Non-pigmented ciliary epithelial cell (primary cell): ENCODE measurements at places on chromosomes 7 and 10.

- DNase-seq, result no peak
Measured at GRCh38 chr7:74584160-74584954, 73.2 kb upstream of the GTF2I start.

DNA sequence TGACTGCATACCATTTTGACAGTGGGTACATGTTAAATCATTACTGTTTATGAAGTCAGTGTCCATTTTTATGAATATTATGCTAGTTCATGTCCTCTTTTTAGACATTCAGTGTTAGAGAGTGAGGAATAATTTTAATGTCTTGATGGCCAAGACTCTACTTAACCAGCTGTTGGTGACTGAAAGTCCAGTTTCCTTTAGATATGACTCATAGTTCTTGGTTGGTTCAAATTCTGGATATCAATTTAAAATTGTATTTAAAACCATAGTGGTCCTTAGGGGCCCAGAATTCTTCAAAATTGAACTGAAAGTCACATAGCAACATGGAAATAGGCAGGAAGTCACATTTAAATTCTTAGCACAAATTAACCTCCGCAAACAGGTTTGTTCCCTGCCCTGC is 196.5 kb upstream of the PRPS1L1 start:
- DNase-seq, result no peak

- DNase-seq, result no peak
Measured at GRCh38 chr10:3825862-3826351, 40.9 kb upstream of the KLF6 start.

DNA sequence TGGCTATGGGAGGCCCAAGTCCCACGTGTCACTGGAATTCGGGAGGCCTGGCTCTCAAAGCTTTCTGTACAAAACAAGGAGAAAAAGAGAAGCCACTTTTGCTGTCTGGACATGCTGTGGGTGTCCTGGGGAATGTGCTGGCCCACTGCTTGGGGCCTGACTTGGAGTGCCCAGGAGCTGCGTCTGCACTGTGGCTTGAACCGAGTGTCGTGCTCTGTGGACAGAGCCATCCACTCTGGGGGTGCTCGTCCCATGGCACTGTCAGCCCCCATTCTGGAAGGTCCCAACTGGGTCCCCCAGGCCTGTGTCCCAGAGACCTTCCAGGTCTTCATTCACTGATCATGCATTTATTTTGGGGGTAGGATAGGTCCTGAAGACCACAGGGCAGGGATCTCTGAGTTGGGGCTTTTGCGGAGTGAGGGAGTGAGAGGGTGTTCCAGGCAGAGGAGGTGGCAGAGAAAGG is 138.0 kb downstream of the LHPP start:
- DNase-seq, result no peak

DNA sequence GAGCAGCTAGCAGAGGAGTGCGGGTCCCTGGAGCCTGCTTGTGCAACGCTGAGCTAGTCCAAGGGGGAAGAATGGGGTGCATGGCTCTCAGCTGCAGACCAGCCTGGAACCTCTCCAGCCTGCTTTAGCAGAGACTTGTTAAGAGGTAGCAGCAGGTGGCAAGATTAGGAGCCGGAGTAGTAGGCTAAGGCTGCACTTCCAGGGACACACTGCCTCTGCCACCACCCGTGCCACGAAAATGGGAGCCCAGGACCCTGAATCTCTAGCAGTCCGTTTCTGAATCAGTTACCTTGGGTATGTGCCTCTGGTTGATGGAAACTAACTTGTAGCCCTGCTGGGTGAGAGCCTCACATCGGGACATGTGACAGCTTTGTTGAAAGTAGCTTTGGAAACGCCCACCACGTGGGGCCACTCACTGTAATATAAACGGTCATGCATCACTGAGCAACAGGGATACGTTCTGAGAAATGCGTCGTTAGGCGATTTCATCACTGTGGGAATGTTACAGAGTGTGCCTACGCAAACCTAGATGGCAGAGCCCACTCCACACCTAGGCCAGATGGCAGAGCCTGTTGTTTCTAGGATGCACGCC is 25.9 kb downstream of the HTRA1 start:
- DNase-seq, result no peak

GRCh38 chr7:107850643-107851042 is 40.3 kb upstream of the DLD start:
- DNase-seq, result no peak

GRCh38 chr7:126211875-126212274 is 1040.9 kb downstream of the GRM8 start:
- DNase-seq, result no peak

GRCh38 chr10:96858038-96858705 is 26.1 kb downstream of the LCOR start:
- DNase-seq, result no peak

DNA sequence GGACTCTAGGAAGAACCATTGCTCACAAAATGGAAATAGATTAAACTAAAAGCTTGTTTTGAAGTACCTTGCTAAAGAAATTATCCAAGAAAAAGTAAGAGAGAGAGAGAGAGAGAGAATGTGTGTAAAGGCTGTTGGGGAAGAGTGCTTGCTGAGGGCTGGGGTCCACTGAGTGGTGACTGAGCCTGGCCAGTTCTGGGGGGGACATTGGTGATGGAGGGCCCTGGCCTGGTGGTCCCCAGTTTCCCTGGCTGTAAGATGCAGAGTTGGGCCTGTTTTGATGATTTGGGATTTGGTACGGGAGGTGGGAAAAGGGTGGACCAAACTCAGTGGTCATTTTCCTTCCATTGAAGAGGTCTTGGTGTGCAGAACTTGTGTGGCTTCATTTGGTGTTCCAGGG is 880 bp downstream of the RAMP3 start:
- DNase-seq, result no peak
